GM23248 (cell line): ENCODE measurements at places on chromosomes 4 and X.

DNA sequence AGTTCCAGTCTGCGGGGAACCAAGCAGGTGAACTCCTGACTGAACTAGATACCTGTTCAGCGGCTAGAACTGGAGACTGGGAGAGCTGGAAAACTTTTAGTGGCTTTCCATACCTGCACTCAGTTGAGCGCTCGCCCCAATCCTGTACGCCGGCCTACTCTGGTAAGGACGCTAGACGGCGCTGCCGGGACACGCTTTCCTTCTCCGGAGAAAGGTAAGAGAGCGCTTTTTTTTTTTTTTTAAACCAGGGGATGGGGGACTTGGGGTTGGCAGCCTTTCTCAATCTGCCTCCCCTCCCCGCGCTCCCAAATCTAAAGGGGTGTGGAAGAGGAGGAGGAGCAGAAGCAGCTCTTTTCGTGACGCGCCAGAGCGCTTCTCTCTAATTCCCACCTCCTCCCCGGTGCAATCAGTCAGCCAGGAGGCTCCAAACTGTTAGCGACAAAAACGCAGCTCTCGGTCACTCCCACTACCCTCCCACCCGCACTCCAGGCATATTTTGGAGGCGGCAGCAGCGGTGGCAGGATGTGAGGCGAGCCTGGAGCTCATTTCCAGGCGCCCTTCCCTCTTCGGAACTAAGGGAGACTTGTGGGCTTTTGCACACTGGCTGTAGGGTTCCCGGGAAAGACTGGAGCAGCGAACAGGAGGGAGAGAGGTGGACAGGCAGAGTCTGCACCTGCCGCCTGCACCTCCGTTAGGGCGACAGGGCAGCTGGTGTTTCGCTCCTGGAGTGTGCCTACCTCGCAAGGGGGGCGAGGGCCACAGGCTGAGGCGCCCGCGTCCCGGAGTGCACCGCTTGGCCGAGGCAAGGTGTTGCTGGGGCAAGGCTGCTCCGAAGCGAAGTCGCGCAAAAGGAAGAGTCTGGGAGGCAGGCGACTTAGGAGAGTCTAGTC is at the start of gene IL1RAPL2:
TSS of gene IL1RAPL2 (plus strand) at position 409 of the 890 bp plus-strand sequence.
- DNase-seq, result peak; percentile 34

DNA sequence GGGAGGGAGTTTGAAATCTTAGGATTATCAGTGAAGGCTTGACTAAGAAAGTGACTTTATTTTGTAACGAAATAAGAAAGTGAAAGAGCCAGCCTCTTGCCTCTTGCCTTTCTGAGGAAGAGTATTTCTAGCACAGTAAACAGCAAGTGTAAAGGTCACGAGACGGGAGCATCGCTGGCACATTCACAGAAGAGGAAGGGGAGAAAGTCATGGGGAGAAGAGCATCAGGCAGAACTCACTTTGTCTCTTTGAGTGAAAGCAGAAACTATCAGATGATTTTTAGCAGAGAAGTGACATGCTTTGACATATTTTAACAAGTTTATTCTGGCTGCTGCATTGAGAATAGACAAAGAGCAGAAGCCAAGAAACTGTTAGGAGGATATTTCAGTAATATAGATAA is 313.8 kb downstream of the CAMK2D start:
- no peak for DNase-seq

DNA sequence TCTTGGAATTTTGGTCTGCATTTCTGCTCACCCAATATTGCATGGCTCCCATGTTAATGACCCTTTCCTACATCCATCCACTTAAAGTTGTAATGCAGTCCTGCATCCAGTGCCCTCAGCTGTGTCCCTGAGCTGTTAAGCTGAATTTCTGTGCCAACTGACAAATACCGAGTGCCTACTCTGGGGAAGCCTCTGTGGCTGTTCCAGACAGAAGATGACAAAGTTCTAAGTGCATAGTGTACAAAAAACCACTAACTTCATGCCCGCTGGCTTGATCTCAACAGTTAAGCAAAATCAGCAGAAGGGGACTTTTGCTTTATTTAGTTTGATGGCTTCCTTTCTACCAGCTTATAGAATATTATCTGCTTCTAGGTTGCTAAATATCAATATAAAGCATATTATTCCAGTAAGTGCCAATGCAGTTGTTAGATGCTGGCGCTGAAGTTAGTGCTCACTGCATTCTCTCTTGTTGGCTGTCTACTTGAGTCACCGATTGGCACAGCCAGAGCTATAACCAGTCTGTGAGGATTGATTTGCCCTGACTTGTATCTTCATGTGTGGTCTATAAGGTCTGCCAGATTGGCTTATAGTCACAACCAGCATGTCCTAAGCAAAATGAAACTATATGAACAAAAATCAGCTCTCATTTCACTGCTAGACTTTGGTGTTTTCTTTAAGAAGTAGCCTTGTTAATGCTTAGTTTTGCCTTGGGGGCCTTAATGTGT is 98.9 kb downstream of the KLHL8 start:
- peak; percentile 65 for DNase-seq

- no peak for DNase-seq
Measured at GRCh38 chr4:141810038-141810711, 173.8 kb downstream of the IL15 start.

DNA sequence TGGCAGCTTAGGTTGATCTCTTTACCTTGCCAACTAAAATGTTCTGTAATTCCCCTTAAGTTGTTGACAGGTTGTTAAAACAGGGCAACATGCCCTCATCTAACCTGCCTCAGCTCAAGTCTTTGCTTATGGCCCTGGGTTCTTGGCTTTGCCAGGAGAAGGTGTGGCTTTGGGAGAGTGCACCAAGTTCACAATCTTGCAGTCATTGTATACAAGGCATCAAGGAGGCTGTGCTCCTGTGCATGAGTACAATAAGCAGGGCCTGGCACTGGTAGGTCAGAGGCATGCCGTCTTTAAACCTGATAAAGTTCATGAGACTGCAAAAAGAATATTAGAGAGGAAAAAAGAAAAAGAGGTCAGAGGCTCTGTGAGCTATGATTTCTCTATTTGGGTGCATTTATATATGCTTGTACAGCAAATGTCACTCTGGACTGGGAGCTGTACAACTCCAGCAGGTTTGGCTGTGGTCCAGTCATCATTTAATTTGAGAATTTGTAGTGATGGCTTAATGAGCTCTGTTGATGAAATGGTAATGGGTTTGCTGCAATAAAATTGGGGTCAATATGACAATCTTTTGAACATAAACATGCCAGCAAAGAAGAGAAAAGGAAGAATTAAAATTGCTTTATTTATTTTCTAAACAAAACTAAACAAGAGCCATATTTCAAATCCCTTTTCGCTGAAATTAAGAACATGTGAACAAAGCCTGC is 30.3 kb downstream of the AREG start:
- no peak for DNase-seq

GRCh38 chr4:176894498-176894897 is 101.8 kb upstream of the VEGFC start:
- no peak for DNase-seq

- no peak for DNase-seq
Measured at GRCh38 chr4:78222575-78223186, 165.6 kb downstream of the FRAS1 start.

DNA sequence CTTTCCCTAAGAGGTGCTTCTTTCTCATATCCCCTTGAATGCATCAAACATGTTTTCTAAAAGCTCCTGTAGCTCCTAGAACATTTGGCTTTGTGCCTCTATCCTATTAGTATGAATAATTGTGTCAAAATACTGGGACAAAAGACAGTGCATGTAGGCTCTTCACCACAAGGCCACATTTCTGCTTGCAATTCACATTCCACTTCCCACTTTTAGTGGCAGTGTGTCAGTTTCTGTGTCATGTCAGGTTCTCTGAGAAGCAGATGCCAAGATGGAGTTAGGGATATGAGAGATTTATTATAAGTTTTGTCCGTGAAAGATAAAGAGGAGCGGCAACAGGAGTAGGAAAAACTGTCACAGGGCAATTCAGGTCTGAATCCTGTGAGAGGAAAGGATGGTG is 61.3 kb upstream of the GPRIN3 start:
- no peak for DNase-seq

- DNase-seq, result no peak
Measured at GRCh38 chrX:21738950-21739287, 19.0 kb downstream of the SMPX start.

GRCh38 chr4:174681723-174682300 is 147.2 kb downstream of the GLRA3 start:
- DNase-seq, result peak; percentile 59

DNA sequence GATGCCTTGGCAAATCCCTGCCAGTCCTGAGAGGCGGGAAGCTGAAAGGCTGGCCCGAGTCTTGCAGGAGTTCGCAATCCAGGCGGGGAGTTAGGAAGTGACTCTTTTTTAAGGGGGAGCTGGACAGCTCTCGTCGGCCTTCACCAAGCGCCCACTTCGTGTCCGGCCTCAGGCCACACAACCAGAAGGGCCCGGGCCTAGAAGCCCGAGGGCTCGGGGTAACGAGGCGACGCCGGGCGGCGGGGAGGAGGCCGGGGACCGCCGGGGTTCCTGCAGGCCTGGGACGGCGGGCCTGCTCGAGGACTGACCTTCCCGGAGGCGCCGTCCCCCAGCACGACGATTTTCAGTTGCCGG is 395 bp downstream of the RAB28 start:
- DNase-seq, result peak; percentile 91

DNA sequence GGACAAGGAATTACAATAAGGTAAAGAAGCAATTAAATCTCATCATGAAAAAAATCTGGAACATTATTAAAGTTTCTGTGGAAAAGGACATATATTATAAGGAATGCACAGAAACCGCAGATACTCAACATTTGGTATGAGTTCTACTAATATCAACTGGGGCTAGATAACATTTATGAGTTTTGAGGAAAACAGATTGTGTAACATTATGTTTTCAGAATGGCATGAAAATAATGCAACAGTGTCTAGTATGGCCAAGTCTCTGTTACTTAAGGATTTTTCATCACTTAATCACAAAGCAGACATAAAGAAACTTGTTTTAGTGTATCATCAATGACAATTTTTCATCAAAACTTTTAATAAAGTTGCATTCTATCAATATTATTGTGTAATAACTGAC is 785.0 kb downstream of the GLUD2 start:
- peak; percentile 28 for DNase-seq
